ENCODE measurements at places on chromosomes 7 and 10.

DNA sequence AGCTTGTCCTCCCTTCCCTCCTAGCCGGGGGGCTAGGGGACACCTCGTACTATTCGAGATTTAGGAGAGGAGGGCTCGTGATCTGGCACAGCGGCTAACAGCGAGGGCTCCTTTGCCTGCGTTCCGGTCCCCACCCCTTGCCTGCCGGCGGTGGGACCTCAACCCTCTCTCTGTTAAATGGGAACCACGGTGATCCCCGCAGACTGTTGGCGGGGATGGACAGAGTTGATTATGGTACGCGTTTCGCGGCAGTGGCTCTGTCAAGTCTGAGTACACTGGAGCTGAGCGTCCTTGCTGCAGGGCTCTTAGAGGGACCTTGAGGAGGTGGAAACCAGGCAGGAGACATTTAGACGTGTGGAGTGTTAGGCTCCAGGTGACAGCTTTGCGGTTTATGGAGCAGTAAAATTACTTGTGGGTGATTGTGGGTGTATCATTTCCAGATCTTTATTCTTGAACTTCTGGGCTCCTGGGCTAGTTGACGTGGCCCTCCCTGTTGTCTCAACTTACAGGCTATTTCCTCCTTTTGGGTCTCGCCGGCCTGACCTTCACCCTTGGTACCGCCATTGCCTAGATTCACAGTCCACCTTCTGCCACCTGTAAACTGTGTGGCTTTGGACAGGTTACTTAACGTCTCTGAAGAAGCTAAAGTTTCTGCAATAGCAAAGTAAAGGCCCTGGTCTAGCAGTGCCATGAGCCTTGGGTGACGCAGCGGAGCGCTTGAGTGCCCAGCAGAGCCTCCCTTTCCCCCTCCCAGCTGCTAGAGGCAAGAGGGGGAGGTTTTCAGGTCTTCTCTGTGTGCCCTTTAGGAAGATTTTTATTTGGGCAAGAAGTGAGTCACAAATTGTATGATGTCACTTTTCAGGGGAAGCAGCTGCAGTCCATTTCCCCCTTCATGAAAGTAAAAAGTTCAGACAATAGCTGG, 739 bp downstream of the CASP7 start:
- DNase-seq, result no peak

DNA sequence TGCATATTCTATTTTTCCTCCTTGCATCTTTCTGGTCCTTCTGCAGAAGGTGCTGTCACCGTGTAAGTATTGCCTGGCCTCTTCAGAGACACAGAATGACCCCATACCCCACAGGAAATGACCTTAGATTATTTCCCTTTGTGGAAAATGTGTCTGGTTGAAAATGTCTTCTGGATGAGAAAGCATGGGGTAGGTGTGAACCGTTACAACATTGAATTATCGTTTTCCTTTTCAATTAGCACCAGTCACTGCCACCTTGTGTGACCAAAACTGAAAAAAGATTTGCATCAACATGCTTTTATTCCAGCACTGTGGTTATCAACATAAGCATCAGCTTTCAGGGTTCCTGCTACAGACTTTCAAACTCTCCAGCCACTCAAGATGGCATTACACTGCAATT, 58.0 kb upstream of the CELF2 start:
- peak; percentile 29 for DNase-seq

- no peak for DNase-seq
Observed at GRCh38 chr7:6226194-6226799, 46.1 kb downstream of the CYTH3 start.

DNA sequence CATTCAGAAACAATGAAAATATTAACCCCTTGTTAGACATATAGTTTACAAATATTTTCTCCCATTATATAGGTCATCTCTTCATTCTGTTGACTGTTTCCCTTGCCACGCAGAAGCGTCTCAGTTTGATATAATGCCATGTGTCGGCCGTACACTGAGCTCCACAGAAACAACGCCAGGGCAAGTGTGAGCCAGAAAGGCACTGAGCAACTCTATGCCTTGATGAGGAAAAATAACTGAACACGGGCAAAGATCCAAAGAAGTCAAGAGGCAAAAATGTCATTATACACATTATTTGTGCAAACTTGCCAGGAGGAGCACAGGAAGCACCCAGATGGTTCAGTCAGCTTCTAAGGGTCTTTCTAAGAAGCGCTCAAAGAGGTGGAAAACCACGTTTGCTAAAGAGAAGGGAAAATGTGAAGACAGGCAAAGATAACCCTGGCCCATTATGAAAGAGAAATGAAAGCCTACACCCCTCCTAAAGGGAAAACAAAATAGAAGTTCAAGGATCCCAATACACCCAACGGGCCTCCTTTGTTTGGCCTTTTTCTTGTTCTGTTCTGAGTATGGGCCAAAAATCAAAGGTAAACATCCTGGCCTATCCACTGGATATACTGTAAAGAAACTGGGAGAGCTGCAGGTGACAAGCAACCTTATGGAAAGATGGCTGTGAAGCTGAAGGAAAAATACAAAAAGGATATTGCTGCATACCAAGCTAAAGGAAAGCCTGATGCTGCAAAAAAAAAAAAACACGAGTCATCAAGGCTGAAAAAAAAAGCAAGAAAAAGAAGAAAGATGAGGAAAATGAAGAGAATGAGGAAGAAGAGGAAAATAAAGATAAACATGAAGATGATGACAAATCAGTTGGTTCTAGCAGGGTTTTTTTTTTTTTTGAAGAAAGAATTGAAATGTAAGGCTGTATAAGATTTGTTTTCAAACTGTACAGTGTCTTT, 15.5 kb downstream of the ARHGAP12 start:
- DNase-seq, result no peak

DNA sequence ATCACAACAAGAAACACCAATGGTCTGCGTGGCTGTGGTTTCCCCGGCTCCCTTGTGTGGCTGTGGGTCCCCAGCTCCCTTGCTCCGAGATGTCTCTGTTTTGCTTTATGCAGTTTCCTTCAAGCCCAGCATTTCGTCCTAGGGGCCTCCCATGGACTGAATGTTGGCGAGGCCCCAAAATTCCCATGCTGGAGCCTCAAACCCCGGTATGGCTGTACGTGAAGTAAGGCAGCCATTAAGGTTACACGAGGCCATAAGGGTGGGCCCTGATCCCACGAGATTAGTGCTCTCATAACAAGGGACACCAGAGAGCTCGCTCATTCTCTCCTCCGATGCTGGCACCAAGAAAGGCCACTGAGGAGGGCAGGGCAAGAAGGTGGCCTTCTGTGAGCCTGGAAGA, 44.6 kb downstream of the INSIG1 start:
- no peak for DNase-seq

Measured in esophagus muscularis mucosa (tissue), 4 donors.